ENCODE measurements at places on chromosomes 3 and 15. TPM values are rescaled to one million over a fixed set of nuclear protein-coding genes. Genes with fewer than 3 reads are reported as not detected.

DNA sequence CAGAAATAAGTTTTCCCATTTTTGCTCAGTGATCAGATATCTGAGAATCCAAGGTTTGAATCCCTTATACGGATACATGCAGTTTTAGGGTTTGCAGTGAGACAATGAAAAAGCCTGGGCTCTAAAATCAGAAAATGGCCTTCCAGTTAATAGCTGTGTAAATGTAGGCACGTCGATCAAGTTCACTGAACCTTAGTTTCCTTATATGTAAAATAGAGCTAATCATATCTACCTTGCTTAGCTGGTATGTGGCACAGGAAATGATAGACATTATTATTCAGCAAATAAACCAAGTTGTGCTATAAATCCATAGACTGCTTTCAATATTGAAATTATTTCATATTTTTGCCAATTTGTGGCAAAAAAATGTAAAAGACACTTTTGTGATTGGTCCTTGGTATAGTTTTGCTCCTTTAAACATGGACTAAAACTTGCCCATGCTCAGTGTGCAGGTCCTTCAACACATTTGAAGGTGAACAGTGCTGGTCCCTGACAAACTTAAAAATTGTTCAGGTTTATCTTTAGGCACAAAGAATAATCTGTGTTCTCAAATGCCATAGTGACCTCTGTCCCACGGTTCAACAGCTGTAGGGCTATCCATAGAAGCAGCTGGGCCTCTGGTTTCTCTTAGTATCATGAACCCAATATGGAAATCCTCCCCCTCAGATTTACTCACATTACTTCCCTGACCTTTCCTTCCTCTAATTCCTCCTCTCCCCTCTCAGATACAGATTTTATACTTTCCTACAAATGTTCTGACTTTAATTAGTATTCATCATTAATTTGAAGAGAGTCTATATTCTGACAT, 51.0 kb downstream of the CCDC54 start:
- no peak for DNase-seq

ACP3 gene
- not detected for total RNA-seq

- no peak for DNase-seq
These were observed 33.7 kb upstream of the MTHFS start for GRCh38 chr15:79930516-79930915.

DNA sequence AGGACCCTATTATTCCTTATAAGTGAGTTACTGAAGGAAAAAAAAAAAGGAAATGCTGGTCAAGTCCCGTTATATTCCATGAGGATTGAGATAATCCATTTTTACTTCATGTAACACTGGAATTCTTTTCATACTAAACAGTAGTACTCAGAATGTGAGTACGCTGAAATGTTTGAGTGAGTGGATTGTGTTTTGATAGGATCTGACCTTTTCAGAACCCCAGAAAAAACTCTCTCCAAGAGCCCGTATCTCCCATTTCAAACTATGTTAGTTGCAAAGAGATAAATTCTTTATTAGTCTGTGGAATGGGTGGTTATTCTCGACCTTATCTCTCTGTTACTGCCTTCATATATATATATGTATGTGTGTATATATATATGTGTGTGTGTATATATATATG, 2.5 kb upstream of the LPP start:
- DNase-seq: no peak

- DNase-seq: no peak
These were observed 171.9 kb downstream of the FAM43A start for GRCh38 chr3:194857469-194858113.
